Endothelial cell (in vitro differentiated cells): ENCODE measurements at places on chromosomes 1 and 21.

GRCh38 chr1:173329726-173330125, 122.6 kb upstream of the TNFSF4 start:
- no peak for DNase-seq

GRCh38 chr1:65056866-65057265, 90.5 kb upstream of the JAK1 start:
- DNase-seq, result no peak

DNA sequence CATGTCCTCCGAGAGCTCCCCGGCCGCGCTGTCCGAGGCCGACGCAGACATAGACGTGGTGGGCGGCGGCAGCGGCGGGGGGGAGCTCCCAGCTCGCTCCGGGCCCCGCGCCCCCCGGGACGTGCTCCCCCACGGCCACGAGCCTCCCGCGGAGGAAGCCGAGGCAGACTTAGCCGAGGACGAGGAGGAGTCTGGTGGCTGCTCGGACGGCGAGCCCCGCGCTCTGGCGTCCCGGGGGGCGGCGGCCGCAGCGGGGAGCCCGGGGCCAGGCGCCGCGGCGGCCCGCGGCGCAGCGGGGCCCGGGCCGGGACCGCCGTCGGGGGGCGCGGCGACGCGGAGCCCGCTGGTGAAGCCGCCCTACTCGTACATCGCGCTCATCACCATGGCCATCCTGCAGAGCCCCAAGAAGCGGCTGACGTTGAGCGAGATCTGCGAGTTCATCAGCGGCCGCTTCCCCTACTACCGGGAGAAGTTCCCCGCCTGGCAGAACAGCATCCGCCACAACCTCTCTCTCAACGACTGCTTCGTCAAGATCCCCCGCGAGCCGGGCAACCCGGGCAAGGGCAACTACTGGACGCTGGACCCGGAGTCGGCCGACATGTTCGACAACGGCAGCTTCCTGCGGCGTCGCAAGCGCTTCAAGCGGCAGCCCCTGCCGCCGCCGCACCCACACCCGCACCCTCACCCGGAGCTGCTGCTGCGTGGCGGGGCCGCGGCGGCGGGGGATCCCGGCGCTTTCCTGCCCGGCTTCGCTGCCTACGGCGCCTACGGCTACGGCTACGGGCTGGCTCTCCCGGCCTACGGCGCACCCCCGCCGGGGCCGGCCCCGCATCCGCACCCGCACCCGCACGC, 547 bp downstream of the FOXD2 start:
- DNase-seq, result no peak

- DNase-seq, result no peak
Observed at GRCh38 chr1:245045087-245045881, 109.5 kb upstream of the KIF26B start.

GRCh38 chr1:200015811-200016210, 11.7 kb upstream of the NR5A2 start:
- no peak for DNase-seq

DNA sequence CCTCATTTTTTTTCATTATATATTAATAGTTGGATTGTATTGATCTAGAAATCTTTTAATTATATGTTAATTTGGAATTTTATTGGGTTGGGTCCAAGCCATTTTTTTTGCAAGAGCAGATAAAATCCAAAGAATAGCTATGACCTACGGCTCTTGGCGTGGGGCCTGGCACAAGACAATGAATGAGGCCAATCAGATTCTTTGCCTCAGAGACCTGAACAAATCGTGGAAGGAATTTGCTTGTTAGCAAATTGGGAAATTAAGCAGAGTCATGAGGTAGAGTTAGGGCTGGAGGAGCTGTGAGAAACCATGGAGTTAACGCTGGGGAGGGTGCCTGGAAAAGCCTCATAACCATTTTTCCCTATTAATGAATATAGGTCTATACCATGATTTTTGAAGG, 40.1 kb downstream of the CAMSAP2 start:
- DNase-seq, result no peak

GRCh38 chr1:219713981-219714381, 101.1 kb upstream of the ZC3H11B start:
- no peak for DNase-seq

- no peak for DNase-seq
Observed at GRCh38 chr1:12501661-12502060, 116.3 kb downstream of the DHRS3 start.

GRCh38 chr1:150511985-150512660, 3.4 kb upstream of the FALEC start:
- no peak for DNase-seq

GRCh38 chr1:7551442-7551841, 219.7 kb upstream of the VAMP3 start:
- DNase-seq, result no peak

GRCh38 chr1:66373157-66373591, 160.8 kb upstream of the SGIP1 start:
- DNase-seq, result no peak

GRCh38 chr1:98048751-98049325, 128.0 kb upstream of the DPYD start:
- DNase-seq, result no peak

DNA sequence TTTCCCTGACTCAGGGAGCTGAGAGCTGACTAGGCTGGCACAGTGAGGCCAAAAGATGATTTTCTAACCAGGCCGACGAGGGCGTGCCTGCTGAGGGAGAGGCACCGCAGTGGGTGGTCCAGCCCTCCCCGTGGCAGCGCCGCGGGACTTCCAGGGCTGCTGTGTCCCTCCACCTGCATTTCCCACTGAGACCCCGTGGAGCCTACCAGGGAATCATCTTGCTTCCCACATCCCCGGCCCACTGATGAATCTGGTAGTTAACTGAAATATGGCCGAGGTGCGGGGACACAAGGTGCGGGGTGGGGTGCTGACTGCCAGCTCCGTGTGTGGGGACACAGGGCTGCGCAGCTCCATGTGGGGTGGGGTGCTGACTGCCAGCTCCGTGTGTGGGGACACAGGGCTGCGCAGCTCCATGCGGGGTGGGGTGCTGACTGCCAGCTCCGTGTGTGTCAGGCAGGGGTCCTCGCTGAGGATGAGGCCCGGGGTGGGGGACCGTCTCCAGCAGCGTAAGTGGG, 10.4 kb downstream of the WRAP73 start:
- DNase-seq, result no peak

DNA sequence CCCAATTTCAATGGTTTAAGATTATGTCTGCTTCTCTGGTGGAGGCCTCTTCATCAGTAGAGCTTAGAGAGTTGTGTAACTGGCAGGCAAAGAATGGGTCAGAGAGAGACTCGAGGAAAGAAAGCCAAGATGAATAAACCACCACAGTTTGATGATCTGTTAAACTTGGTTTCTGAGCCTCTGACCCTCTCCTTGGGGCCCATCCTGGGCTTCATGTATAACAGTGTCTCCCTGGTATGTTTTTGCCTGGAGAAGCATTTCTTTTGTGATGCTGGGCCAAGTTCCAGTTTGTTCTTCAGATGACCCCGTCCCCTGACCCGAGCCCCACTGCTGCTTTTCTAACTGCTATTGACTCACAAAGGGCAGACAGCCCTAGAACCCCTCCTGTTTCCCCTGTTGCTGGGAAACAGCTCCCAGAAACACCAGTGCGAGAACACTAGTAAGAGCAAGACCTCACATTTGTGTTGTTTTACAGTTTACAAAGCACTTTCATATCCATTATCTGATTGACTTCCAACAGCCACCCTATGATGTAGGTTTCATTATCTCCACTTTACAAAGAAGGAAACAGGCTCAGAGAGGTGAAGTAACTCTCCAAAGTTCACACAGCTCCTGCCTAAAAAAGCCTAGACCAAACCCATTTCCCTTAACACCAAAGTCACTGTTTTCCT, 9.0 kb downstream of the CD2 start:
- no peak for DNase-seq

DNA sequence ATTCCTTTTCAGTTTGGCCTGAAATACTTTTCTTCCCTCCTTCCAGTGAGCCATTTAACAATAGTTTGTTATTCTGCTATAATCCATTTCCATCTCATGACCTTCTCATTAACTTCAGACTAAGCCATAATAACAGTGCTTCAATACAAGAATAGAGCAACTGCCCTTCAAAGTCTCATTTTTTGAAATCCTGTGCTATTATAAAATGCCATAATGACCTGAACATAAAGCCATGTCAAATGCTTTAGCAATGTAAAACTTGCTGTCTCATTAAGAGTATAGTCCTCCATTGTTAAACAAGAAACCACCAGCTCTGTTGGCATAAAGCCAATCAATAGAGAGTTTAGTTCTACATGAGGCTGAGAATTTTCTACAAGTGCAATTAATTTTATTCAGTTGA, 9.6 kb upstream of the PIGK start:
- no peak for DNase-seq

GRCh38 chr1:6982443-6982842, 197.2 kb downstream of the CAMTA1 start:
- no peak for DNase-seq

- no peak for DNase-seq
Observed at GRCh38 chr1:112477550-112477949, 31.2 kb upstream of the WNT2B start.

GRCh38 chr1:101167891-101168290, 68.9 kb upstream of the S1PR1 start:
- no peak for DNase-seq

DNA sequence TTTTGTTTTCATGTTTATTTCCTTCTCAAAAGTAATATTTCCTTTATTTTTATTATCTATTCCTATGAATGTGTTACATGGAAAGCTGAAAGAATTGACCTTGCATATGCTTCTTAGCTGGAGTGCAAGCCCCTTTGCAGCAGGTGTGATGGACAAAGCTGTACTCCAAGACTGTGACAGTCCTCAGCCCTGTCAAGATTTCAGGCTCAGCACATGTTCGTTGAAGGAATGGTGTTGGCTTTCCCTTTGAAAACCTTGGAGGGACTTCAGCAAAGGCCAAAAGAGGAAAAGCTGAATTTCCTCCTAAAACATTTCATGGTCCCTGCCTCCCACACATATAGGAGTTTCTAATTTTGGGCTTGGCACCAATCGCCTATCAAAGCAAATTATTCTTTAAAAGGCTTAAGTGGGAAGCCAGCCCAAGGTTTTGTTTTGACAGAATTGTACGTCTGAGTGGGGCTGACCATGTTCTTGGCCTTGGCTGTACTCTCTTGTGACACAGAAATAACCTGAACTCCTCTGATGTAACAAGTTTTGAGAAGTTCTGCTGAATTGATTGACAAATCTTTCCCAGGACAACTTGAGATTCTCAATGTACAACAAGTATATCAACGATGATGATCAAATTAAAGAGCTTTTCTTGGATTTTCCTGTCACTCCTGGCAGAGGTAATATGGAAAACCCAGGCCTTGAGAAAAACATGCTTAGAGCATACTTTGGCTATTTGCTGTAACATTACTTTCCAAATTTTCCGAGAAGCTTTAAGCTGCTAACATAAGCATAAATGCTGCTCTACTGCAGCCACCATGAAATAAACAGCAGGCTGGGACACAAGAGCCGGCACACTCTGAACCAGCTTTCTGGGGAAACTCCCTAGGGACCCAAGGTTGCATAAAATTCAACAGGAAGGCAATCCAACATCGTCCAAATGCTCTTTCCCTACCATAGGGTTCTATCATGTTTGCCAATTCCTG, 135.7 kb upstream of the ZNF648 start:
- DNase-seq, result no peak

GRCh38 chr1:178946416-178946815, 75.5 kb upstream of the ANGPTL1 start:
- DNase-seq, result no peak

GRCh38 chr1:66283622-66284041, 250.3 kb upstream of the SGIP1 start:
- DNase-seq, result no peak

GRCh38 chr1:155202198-155202597, 5.5 kb downstream of the THBS3 start:
- DNase-seq, result no peak

DNA sequence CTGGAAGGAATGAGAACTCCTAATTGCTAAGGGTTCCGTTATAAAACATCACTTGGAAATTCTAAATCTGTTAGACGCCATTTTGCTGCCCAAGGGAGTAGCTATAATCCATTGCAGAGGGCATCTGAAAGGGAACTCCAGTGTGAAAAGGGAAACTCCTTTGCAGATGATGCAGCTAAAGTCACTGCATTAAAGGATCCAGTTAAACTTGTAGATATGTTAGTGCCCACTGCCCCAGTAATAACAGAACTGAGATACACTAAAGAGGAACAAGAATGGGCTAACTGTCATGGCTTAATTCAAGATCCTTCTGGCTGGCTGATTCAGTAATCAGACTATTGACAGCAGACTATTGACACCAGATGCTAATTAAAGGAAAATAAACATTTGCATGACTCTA, 81.8 kb upstream of the KIAA0040 start:
- no peak for DNase-seq

- DNase-seq, result no peak
Observed at GRCh38 chr1:43958351-43959255, 11.2 kb upstream of the DPH2 start.

- no peak for DNase-seq
Observed at GRCh38 chr1:205420938-205421337, 918 bp downstream of the LEMD1 start.

- DNase-seq, result no peak
Observed at GRCh38 chr1:166843769-166844596, 4.7 kb downstream of the POGK start.

DNA sequence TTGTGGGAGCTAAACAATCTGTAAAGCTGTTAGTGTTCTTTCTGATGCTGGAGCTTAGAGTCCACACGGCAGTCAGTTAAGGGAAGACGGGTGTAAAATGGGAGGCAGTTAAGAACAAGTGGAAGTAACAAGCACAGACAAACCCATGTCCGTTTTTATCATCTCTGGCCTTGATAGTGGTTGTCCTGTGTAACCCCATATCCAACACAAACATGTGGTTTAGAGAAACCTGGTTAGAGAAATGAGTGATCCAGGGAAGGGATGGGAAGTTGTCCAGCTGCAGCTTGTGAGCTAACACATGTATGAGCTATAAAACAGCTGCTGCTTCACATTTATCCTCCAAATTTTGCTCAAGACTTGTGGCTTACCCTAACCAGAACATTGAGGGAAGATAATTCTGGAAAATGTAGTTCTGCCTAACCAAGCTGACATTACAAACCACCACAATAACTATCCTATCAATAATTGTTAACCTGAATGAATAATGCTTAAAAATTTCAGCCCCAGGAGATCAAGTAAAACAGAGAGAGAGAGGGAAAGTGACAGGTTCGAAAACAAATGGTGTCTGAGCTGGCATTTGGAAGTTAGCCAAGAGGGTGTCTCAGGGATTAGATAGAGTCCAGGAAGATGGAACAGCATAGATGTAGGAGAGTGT, 10.6 kb upstream of the C1orf162 start:
- no peak for DNase-seq
